ENCODE measurements at places on chromosomes 3 and 15. TPM values are rescaled to one million over a fixed set of nuclear protein-coding genes. Genes with fewer than 3 reads are reported as not detected.
A peak's percentile ranks its signal among the peaks of the same experiment; 100 is the strongest.

The KLF15 gene
- 0.89 TPM for total RNA-seq

- no peak for DNase-seq
Observed at GRCh38 chr3:121957674-121958415, 63.6 kb downstream of the SLC15A2 start.

DNA sequence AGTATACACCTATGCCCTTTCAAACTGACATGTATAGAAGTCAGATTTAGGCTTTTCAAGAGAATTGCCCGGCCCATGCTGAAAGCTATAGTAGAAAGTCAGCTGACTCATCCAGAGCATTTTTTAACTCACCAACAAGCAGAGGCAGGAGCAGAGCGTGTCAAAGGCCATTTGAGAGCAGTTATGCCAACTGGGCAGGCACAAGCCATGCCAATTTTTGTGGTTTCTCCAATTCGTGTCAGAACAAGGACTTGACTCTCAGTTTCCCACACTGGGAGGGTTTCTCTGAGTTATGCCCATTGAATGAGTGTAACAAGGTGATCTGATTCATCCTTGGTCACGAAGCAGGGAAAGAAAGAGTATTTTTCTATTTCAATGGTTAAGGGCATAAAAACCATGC lies 403.3 kb upstream of the THBS1 start:
- no peak for DNase-seq

The CDCP1 gene
- total RNA-seq, result 0.41 TPM

GRCh38 chr15:32767236-32767635 lies 49.4 kb downstream of the GREM1 start:
- no peak for DNase-seq

DNA sequence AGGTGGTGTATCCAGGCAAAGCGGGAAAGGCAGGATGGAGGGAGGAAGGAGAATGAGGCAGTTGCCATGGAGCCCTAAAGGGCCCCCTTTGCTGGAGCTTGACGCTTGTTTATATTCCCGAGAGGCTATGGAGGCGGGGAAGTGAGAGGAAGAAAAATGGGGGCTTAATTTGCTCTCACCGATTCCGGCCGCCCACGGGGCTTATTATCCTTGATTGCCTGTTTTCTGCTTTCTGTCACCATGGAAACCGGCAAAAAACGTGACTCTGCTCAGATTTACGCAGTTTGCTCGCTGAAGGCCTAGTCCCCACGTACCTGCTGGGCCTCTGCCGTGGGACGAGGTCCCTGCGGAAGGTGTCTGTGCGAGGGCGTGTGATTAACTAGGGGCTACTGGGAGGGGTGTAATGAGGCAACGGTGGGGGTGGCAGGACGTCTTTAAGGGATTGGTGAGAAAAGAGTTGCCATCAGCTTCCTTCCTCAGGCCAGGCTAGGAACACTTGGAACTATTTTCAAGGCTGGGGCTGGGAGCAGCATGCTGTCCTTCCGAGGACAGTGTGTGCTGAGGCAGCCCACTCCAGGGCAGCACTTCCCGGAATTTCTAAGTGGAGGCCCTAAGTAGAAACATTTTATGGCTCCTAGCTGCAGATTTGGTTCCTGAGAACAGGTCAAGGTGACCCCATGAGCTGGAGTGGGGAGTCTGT lies 110.8 kb upstream of the NDN start:
- DNase-seq, result no peak

GRCh38 chr3:44232407-44232806 lies 9.3 kb upstream of the TOPAZ1 start:
- DNase-seq, result no peak

DNA sequence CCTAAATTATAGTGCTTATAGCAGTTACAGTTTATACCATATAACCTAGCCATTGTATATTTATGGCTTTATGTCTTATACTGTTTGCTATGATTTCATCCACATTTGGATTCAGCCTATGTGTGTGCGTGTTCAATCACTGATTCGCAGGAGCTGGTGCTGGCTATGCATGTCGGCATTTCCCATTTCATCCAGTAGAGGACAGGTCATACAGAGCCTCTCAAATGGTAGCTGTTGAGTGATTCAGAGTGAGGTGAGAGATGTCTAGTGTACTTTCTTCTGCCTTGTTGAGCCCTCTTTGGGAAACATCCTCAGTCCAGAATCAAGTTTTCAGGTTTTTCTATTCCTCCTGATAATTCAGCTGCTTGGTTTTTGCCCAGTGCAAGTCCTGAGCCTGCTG lies 76.1 kb downstream of the FRMD4B start:
- peak; percentile 12 for DNase-seq

The SLC12A1 gene
- total RNA-seq, result not detected

GRCh38 chr3:178437236-178437635 lies 99.0 kb upstream of the KCNMB2 start:
- no peak for DNase-seq

DNA sequence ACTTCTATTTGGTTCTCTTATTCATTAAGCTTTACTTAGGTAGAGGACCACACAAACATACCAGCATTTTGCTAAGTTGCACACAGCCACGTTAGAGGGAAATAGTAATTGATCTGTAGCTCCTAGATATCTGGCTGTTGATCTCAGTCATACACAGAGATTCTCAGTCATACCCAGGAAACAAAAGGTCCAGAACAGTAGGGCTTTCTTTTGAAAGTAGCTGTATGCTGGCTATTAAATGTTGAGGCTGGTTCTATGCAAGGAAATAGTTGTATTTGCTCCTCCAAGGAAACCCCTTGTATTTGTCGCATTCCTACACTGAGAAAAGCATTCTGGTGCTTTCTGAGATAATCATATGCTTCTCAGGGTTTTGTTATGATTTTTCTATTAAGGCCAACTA lies 523.8 kb downstream of the SOX2 start:
- DNase-seq, result no peak

The WWTR1 gene
- 0.42 TPM for total RNA-seq

DNA sequence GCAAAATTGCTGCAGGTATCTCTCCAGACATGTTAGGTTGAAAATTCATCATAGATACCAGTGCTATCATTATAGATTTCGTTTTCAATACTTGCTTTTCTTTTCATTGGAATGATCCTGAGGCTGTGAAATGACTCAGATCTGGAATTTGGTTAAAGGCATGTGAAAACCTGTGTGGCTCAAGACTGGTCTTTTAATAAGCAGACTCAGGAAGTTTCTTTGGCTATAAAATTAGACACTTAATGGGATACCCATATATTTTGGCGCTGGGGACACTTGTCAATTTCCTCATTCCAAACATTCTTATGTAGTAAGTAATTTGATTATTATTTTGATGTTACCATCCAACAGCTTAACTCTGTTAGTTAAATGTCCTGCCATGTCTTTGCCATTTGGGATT lies 1041.1 kb upstream of the GBE1 start:
- DNase-seq, result no peak

DNA sequence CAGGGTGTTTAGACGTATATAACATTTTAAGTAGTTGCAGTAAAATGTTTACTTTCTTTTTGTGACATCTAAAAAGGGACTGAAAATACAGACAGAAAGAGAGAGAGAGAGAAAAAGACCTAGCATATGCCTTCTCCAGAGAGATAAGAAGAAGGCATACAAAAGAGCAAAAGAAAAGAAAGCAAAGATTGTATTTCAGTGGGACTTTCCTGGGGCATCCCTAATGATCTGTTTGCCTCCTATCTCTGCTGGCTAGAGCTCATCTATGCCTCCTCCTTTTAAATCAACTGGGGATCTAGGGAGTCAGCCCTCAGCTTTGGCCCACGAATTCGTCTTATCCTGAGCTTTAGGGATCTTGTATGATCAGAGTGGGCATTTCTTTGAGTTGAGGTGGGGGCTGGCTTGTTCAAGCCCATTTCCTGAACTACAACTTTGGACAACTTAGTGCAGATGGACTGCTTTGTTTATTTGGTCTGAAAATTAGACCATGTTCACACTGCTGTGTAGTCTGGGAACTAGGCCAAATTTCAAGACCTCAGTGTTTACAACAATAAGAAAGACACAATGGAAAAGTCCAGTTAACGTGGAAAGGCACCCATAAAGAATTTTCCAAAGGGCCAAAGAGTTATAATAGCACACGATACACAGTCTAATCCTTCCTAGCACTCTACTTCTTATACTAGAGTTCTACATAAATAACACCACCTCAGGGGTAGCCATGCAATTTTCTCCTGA lies 61.0 kb downstream of the ATP8B4 start:
- DNase-seq, result no peak

The LHFPL4 gene
- not detected for total RNA-seq

- no peak for DNase-seq
Observed at GRCh38 chr15:27468151-27468591, 497.2 kb downstream of the GABRG3 start.

- no peak for DNase-seq
Observed at GRCh38 chr15:39154776-39155175, 426.1 kb upstream of the THBS1 start.

DNA sequence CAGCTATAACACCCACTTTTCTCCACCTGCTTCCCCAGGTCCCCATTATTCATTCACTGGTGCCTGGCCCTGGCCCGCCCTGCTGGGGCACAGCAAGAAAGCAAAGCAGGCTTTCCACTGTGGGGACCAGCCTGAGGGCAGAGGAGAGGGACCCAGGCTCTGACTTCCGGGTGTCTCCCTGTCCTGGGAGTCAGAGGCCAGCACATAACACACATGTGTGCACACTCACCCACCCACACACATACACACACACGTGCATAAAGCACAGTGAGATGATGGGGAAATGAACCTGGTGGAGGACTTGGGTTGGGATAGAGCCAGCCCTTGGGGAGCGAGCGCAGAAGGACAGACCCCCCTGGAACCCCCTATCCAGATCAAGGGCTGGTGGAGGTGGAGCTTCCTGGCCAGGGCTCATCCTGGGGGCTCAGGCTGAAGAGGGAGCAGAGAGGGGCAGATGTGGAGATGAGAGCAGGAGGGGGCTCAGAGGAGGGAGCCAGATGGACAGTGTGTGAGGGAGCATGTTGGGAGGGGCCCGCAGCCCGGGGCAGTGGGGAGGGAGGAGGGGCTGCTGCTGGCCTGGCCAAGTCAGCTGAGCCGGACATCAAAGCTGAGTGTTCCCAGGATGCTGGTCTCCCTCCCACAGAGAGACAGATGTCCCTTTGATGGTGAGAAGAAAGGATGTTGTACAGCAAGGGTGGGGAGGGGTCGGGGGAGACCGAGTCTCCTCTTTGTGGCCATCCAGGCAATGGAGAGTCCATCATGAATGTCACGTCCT lies 78.2 kb downstream of the LINGO1 start:
- DNase-seq, result no peak

- no peak for DNase-seq
Observed at GRCh38 chr15:79773128-79773527, 123.7 kb downstream of the MTHFS start.

DNA sequence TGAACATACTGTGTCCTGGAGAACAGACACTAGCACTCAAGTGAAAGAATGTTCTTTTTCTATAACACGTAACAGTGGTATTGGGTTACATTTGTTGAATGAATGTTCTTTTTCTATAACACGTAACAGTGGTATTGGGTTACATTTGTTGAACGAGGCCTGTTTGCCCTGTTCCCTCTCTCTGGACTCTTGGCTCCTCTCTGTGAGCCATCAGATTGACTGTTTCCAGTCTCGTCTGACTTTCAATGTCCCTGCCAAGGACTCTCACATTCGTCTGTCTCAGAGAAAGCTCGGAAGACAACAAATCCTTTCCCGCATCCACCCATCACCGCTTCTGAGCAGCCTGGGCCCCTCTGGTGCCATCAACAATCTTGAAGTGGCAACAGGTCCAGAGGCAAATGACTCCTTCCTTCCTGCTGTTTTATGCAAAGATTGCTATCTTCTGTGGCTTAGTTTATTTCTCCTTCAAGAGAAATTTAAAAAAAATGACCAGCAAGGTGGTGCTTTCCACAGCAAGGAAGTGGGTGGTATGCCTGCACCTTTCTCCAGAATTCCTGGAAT lies 8.0 kb downstream of the TMEM45A start:
- DNase-seq, result no peak

DNA sequence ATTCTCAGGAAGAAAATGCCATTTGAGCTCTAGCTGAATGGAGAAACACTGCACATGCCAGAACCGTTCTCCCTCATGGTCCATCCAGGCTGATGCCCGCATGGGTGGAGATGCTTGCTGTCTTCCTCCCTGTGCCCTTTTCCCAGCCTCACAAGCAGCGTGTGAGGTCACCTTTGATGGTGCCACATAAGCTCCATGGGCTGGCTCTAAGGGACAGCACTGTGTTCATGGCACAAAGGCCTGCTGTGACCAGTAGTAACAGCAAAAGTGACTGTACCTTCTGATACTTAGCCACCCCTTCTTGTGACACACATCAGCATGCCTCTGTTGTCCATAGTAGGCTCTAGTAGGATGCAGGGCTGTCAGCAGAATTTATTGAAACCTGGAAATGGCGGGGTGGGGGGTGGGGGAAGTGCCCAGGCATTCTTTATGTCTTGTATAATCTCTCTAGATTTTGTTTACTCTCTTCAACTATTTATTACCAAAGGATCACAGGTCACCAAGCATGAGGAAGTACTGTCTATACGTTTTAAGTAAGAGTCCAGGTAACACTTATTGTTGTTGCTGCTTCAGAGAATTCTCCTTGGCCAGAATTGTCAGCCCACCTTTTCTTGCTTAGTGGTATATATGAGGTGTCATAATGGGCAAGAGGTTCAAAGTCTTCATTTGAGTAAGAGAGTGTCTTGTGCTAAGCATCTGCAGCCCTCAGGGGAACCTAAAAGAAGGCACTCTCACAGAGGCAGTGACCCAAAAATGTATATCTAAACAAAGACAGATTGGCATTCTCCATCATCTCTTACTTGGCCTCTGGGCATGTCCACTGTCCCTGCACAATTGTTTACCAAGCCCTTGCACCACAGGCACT lies 56.5 kb downstream of the RAB7A start:
- no peak for DNase-seq

DNA sequence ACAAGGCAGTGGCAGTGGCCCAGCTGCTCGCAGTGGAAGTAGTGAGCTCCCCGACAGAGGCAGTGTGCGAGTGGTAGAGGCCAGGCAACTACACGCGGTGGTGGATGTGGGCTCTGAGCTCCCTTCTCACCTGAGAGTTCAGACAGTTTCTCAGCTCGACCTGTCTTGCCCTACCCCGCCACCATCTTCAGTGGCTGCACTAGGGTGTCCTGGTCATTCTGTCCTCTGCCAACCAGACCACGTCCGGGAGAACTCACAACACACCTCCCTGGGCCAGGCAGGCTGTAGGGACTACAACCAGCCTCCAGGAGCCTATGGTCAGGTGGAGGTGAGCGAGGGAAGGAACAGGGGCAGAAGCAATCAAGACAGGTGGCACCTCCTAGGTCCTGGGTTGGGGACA lies 106.3 kb upstream of the SMAD3 start:
- DNase-seq, result no peak

DNA sequence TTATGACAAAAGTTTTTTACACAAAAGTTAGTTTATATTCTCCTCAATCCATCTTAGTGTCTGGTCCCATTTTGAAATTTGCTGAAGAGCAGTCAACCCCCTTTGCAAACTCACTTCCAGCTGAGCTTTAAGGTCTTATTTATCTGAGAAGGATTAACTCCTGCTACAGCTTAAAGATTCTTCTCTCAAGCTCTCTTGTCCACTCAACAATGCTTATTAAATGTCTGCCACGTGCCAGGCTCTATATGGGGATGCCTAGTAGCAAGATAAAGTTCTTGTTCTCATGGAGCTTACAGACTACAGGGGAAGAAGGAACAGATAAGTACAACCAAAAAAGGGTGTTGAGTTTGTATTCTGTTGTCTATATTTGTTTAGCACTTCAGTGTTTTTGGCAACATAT lies 18.7 kb downstream of the TMPRSS7 start:
- DNase-seq, result no peak

GRCh38 chr3:150603980-150604319 lies 829 bp downstream of the SELENOT start:
- DNase-seq, result no peak

Measured in activated naive CD4-positive, alpha-beta T cell treated with anti-CD3 and anti-CD28 coated beads for 36 hours (primary cell).